Right hindlimb (tissue), 1 donor: ENCODE measurements at places on chromosomes 1 and 21.
A peak's percentile ranks its signal among the peaks of the same experiment; 100 is the strongest.

GRCh38 chr1:33736496-33736895 is 127.4 kb upstream of the HMGB4 start:
- DNase-seq: no peak

DNA sequence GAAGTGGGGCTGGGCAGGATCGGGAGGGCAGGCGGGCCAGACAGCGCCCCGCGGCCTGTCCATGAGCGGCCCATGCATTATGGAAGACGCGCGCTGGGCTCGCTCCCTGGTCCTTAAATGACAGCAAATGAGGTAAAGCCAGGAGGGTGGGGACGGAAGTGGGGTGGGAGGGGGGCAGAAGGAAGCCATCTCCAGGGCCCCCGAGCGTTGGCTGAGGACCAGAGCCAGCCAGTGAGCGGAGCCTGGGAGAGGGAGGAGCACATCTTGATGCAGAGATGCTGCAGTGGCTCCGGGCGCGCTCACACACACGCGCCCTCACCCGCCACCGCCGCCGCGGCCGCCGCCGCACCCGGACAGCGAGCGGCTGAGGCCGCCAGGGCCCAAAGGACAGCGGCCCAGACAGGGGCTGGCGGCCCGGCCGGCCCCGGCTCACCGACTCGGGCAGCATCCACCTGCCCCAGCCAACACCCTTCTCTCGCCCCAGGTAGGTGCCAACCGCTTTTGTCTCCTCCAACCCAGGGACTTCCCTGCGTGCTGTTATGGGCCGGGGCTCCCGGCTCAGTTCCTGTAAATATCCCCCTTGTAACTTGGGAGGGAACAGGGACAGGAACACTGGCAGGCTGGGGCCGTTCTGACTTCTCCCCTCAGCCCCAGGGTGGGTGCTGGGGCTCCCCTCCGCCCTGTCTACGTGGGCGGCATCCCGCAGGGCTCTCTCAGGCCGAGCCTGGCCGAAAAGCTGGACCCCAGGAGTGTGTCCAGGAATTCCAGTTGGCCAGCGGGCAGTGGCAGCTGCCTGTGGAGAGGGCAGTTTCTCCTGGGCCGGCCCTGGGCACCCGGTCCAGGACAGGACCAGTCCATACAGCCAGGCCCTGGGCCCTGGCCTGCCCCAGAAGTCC is at the start of gene CNTN2:
CNTN2 (plus strand) TSS at position 302 of the 896 bp plus-strand sequence. CDS start 9,974 bp downstream, outside the sequence.
- peak; percentile 44 for DNase-seq

GRCh38 chr21:27582948-27583430 is 616.1 kb upstream of the ADAMTS5 start:
- no peak for DNase-seq

DNA sequence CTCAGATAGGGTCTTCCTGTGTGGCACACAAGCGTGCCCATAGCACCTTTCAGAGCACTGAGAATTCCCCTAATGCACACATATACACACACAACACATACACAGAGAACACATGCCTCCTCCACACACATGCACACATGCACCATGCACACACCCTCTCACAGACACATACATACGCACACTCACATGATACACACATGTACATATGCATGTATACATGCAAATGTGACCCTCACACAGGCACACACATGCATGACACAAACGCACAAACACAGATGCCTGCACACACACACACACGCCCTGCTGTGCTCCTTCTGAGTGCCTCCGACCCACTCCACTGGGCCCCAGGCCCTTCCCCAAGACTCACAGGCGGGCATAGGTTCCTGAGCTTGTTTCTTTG is 251.0 kb downstream of the PTPRU start:
- DNase-seq: no peak

GRCh38 chr1:151535326-151536271 is 4.5 kb upstream of the TUFT1 start:
- DNase-seq: no peak

- DNase-seq: no peak
Measured at GRCh38 chr1:64590316-64590715, 120.4 kb downstream of the CACHD1 start.
